Muscle of back (tissue), 13 donors: ENCODE measurements at places on chromosomes 16 and 17.

DNA sequence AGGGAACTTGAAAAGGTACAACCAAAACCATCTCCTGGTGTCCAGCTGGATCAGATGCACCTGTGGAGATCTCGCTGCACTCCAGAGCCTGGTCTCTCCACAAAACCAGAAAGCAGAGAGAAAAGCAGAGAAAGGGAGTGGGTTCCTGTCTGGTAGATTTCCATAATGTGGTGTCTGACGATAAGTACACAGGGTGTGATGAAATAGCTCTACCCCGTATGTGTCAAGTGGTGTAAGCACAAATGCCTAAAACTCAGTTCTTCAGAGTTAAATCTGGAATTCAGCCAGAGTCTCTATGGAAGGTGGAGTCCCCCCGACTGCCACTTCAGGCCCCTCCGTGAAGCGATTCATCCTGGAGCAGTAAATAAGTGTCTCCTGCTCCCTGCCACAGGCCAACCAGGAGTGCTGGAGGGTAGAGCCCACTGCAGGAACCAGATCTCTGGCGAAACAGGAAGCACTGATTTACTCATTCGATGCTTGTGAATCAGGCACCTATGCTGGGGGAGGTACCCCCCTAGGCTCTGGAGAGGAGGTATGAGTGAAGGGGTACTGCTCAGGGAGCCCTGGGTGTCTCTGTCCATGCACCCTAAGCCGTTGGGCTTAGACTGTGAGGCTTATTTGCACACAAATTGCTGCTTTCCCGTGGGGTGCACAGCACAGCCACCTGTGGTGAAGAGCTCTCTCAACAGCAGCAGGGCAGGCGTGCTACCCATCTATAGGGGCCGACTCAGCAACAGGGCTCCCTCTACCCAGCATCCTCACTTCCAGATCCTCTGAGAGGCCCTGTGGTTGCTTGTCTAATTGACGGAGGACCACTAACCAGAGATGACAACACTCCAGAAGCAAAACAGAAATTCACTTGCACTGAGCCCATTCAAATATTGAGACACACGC lies 97.1 kb upstream of the MYOCD start:
- no peak for DNase-seq

DNA sequence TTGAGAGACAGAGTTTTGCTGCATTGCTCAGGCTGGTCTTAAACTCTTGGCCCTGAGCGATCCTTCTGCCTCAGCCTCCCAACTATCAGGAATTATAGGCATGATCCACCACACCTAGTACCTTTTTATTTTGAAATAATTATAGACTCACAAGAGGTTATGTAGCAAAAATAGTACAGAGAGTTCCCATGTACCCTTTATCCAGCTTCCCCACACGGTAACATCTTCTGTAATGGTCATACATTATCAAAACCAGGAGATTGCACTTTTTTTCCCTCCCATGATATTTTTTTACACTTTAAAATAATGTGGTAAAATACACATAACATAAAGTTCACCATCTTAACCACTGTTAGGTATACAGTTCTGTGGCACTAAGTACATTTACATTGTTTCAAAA lies 28.8 kb upstream of the CACNG4 start:
- no peak for DNase-seq

DNA sequence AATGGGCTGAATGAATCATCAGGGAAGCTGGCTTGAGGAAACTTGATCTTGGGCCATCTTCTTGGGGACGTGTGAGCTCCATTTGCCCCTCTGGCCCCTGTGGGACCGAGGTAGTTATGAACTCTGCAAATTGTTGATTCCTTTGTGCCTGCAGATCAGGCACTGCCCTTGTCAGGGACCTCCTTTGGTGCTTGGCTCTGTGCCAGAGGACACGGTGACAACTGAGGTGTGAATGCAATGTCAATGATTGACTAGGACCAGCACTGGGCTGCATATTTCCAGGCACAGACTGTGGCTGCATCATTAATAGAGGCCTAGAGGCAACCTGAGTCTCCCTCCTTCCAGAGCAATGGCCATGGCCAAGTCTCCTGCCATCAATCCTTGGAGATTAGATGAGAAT lies 23.8 kb downstream of the PDILT start:
- no peak for DNase-seq

- DNase-seq, result no peak
These were observed 31.6 kb downstream of the IFT140 start for GRCh38 chr16:1580256-1580655.
